ENCODE measurements at places on chromosomes 6 and 20.

DNA sequence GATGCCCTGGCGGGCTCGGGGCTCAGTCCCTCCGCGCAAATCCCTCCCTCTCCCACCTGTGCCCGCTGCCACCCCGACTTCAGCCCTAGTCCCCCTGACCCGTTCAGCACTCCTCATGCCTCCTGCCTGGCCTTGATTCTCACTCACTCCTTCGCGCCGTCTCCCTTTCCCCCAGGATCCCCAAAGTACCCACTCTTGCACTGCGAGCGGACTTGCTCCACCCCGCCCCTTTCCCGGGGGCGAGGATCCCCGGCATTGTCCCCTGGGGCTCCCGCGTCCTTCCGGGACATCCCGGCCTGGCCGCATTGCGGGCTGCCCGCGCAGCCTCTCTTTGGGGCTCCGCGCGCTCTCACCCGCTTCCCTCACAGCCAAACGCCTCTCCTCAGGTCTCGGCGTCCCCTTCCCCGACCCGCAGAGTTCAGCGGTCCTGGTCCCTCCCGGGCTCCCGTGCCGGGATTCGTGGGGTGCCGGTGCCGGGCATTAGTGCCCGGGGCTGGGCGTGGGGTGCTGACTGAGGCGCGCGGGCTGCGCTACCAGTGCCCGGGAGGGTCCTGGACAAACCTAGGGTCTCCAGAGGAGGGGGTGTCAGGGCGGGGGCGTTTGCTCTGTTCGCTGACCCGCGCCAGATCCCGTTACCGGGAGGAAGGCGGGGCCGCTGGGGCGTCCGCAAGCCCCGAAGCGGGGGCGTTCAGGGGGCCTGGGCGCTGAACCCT lies 45.5 kb upstream of the SUPT3H start:
- DNase-seq: no peak

DNA sequence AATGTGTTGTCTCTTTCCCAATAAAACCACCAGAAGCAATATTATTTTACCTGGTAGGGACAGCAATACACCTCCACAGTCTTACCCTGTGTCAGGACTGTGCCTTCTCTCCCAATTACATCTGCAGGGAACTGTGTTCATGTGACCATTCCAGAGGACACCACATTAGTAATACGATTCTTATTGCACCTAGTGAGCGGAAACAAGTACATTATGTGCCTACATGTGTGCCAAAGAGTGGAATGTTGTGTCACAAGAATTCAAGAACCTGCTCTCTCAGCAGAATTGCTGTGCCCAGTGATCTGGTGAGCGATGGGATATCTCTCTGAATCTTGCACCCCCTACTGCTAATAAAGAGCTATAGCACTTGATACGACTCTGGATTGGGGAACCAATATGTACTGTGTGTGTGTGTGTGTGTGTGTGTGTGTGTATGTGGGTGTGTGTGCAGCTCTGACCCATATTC lies 57.4 kb upstream of the FOXC1 start:
- DNase-seq: no peak

DNA sequence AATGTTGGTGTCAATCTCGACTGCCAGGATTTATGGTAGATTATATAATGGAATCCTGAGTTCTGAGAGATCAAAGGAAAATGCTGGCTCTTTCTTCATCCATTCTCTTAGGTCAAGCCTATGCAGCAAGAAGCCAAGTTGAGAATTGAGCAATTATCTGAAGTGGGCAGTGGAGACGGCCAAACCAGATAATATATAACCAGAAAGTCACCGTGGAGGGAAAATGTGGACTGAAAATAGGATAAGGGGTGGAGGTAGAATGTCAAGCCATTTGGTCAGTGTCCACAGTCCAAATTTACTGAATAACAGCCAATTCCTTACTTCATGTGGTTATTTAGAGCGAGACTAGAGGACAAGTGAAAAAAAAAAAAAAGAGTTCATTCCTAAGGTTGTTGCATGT lies 107.8 kb upstream of the ESR1 start:
- DNase-seq: no peak

DNA sequence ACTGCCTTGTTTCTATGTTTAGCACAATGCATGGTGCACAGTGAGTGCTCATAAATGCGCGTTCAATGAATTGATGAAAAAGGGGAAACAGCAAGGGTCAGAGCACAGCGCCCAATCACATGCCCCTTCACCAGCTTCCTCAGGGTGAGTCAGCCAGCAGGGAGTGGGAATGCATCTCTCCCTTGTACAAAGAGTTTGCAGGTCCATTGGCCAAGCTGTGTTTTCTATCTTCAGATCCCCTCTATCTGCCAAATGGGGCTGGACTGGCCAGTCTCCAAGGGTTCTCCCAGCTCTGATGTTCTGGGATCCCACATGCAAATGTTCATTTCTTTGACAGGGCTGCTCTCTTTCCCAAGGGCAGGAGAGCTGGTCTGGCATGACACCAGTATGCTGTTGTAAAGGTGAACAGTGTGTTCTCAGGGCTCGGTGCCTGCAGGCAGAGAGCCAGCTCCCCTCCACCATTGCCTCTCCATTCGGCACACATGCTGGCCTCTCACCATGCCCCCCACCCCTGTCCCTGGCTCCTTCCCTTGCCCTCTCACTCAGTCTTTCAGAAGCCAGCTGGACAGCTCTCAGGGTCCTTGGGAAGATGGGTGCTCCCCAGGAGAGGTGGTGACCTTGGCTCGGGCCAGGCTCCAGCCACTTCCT lies 25.0 kb downstream of the ANGPT4 start:
- DNase-seq: peak; percentile 30

DNA sequence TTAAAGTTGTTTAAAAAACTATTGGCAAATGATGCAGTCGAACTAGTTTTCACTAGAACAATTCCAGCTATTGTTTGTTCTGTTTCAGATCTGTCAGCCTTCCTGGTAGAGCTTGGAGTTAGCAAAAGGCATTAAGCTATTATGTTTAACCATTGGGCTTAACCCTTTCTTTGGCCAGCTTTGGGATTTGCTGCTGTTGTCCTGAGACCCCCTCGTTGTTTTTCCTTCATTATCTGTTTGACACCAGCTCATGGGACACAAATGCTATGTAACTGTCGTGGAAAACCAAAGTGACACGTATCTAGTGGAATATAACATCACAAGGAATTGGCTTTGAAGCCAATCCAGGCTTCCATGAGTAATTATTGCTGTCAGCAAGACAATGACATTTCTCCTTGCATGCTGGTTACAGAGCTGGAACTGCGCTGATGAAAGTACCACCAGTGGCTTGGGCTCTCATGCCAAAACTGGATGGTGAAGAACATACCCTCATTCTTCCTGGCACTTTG lies 96.0 kb downstream of the EYA2 start:
- peak; percentile 62 for DNase-seq

- no peak for DNase-seq
Measured at GRCh38 chr6:2582268-2582667, 168.5 kb downstream of the MYLK4 start.

DNA sequence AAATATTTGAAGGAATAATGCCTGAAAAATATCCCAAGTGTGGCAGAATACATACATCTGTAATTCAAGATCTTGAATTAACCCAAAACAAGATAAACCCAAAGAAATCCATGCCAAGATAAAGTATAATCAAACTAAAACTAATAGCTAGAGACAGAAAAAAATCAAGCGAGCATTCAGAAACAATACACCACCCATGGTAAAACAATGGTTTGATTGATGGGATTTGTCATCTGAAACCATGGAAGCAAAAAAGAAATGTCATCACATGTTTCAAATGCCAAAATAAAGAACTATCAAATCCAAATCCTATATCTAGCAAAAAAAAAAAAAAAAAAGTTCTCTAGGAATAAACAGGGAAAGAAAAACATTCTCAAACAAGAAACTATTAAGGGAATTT lies 5.1 kb upstream of the DEFB127 start:
- no peak for DNase-seq

- no peak for DNase-seq
Measured at GRCh38 chr6:95248499-95248898, 328.8 kb upstream of the MANEA start.

DNA sequence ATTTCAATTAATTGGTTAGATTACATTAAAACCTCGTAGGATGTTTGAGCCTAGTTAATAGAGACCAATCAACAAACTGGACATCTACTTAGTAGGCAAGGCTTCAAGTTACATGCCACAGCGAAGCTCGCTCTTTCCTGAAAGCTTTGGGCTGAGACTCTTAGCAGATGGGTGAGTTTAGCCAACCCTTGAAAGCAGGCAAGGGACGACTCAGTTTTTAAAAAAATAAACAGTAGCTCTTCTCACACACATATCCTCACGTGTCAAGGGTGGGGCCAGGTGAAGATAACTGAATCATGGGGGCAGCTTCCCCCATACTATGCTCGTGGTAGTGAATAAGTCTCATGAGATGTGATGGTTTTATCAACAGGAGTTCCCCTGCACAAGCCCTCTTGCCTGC lies 775 bp downstream of the MTFR2 start:
- no peak for DNase-seq

GRCh38 chr20:2998728-2999127 lies 44.7 kb upstream of the GNRH2 start:
- no peak for DNase-seq

- DNase-seq: no peak
Measured at GRCh38 chr6:49576618-49577017, 26.1 kb downstream of the C6orf141 start.
